ENCODE measurements at places on chromosomes 12 and 14. TPM values are rescaled to one million over a fixed set of nuclear protein-coding genes. Genes with fewer than 3 reads are reported as not detected.

TMEM253 gene
- total RNA-seq = 1.1 TPM

PRR4 gene
- 3.9 TPM for total RNA-seq

NEUROD4 gene
- total RNA-seq = not detected

SMIM41 gene
- total RNA-seq = not detected

EXOC3L4 gene
- not detected for total RNA-seq

Measured in chondrocyte (in vitro differentiated cells).